Suppressor macrophage treated with lipopolysaccharide for 1 hour (primary cell): ENCODE measurements at places on chromosomes 13 and 19.

- no peak for DNase-seq
Measured at GRCh38 chr19:47186446-47187334, 44.3 kb downstream of the BBC3 start.

- DNase-seq: no peak
Measured at GRCh38 chr19:47839913-47840312, 18.2 kb downstream of the CRX start.

DNA sequence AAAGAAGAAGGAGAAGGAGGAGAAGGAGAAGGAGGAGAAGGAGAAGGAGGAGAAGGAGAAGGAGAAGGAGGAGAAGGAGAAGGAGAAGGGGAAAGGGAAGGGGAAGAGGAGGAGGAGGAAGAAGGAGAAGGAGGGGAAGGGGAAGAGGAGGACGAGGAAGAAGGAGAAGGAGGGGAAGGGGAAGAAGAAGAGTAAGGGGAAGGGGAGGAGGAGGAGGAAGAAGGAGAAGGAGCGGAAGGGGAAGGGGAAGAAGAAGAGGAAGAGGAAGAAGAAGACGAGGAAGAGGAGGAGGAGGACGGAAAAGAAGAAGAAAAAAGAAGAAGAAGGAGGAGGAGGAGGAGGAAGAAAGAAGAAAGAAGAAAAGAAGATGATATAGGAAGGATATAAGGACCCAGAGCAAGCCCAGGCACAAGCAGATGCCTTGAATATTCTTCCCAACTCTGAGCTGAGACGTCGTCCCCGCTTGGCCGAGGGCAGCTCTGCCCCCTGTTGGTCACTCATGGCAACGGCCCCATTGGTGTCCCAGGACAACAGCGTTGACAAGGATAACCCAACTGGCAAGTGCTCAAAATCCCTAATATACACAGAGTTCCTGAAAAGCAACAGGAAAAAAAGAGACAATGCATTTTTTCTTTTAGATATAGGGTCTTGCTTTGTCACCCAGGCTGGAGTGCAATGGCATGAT, 30.6 kb upstream of the IGSF23 start:
- DNase-seq: no peak

DNA sequence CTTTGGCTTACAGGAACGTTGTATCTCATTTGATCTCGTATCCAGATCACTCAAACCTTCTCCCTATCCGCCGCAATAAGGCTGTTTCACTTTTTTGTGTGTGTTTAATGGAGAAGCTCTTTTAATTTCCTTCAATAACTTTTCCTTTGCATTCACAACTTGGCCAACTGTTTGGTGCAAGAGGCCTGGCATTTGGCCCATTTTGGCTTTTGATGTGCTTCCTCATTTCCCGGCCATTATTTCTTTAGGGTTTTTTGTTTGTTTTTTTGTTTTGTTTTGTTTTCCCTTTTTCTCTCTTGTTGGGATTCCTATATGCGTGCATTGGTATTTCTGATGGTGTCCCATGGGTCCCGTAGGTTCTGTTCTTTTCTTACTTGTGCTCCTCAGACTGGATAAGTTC, 6.1 kb upstream of the UPF3A start:
- peak; percentile 16 for DNase-seq

GRCh38 chr13:51970349-51970748, 40.9 kb downstream of the ATP7B start:
- no peak for DNase-seq

- DNase-seq: no peak
Measured at GRCh38 chr13:23427881-23428528, 5.5 kb downstream of the SACS start.

DNA sequence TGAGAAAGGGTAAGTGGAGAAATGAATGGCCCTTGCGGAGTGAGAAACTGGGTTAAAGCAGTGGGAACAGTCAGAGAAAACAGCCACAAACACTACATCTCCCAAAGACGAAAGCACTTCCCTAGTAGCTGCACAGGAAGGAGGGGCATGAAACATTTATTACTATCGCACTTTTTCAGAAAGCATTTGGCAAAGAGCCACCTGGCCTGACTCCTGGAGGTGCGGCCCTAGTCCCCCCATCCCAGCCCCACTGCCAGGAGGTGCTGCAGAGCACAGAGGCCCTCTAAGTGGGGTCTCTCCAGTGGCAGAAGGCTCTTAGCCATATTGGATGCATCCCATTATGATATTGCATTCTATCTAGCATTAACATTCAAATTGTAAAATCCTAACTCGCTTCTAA, 55.8 kb downstream of the MTMR6 start:
- no peak for DNase-seq

DNA sequence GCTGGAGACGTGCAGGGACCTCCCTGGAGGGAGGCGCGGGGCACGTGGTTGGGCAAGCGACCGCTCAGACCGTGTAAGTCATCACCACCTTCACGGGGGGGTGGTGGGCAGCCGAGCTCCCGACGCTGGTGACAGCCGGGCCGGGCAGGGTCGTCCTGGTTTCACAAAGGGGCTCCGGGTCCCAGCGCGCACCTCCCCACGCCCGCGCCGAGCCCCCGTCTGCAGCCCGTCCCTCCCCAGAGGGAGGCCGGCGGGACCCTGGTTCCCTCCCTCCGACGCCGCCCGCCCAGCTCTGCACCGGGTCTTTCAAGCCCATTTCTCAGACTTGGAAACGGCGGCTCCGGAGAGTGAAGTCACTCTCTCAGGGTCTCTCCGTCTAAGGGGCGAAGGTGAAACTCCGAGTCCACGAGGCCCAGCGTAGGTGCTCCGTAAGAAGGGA, 729 bp upstream of the ARID3A start:
- no peak for DNase-seq

- DNase-seq: no peak
Measured at GRCh38 chr13:23777575-23777870, 111.7 kb downstream of the MIPEP start.

- DNase-seq: no peak
Measured at GRCh38 chr19:49875177-49875576, 2.0 kb downstream of the AKT1S1 start.

- peak; percentile 12 for DNase-seq
Measured at GRCh38 chr13:21225841-21226581, 49.6 kb downstream of the MRPL57 start.

- DNase-seq: no peak
Measured at GRCh38 chr13:92833071-92833470, 393.5 kb upstream of the GPC6 start.

DNA sequence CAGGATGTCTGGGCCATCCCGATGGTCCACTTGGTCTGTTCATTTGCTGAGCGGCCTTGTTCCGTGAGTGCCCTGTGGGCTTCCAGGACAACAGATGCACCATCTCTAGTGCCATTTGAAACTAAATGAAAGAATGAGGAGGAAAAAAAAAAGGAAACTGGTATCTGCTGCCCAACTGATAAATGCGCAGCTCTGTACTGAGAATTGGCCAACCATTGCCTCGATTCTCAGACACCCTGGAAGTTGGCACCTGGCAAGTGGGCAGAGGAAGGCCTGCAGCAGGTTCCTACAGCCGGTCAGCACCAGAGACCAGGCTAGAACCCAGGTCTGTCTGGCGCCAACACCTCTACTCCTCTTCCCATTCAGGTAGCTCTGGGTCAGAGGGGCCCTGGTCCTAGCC, 18.9 kb downstream of the SLC7A1 start:
- DNase-seq: no peak

GRCh38 chr19:31500946-31501345, 151.7 kb upstream of the TSHZ3 start:
- DNase-seq: no peak

DNA sequence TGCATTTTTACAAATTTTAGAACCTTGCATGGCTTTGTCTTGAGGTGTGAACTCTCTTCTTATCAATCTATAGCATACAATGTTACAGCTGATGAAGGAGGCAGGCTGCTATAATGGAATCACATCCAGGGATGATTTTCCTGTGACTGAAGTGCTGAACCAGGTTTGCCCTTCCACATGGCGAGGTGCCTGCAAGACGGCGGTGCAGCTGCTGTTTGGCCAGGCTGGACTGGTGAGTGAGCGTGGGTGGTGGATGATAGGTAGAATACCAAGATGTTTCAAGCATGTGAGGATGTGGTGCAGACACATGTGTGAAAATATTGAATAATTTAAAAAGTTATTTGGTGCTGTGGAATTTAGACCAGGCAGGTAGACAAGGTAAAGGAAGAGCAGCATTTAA, 34.9 kb upstream of the GPI start:
- no peak for DNase-seq

GRCh38 chr13:33496336-33496735, 210.8 kb upstream of the STARD13 start:
- no peak for DNase-seq

GRCh38 chr13:30026093-30026492, 175.7 kb upstream of the UBL3 start:
- DNase-seq: no peak

- peak; percentile 35 for DNase-seq
Measured at GRCh38 chr19:10593820-10594637, 6.9 kb upstream of the AP1M2 start.

DNA sequence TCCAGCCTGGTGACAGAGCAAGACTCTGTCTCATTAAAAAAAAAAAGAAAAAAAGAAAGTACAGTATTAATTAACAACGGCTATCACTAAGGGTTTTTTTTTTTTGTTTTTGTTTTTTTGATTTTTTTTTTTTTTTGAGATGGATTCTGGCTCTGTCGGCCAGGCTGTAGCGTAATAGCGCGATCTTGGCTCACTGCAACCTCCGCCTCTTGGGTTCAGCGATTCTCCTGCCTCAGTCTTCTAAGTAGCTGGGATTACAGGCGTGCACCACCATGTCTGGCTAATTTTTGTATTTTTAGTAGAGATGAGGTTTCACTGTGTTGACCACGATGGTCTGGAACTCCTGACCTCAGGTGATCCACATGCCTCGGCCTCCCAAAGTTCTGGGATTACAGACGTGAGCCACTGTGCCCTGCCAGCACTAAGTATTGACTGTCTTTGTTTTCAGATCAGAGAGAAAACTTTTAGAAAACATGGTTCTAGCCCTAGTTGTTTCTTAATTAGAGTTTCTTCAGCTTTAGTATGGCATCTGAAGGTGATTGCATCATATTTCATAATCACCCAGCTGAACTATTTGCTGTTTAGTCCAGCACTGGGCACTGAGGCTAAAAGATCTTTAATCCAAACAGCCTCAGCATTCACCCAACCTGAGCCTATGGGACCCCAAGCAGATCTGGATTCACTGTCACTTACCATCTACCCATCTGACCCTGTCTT, 2.7 kb upstream of the GATAD2A start:
- peak; percentile 41 for DNase-seq

GRCh38 chr19:50332244-50333038, 3.3 kb upstream of the KCNC3 start:
- DNase-seq: peak; percentile 53

DNA sequence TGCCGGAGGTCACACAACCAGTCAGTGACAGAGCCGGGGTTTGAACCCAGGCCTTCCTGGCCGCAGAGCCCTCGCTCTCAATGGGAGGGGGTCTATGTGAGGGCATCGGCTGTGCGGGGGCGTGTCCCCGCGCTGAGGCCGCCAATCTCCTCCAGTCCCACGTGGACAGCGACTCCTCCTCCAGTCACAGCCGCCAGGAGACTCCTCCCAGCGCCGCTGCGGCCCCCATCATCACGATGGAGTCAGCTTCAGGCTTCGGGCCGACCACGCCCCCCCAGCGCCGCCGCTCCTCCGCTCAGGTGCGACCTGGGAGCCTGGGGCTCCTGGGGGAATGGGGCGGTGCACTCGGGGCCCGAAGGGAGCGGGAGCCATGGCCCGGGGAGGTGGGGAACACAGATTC, 6.0 kb downstream of the SPRED3 start:
- DNase-seq: no peak

GRCh38 chr19:33667881-33668280, 46.1 kb downstream of the CHST8 start:
- no peak for DNase-seq

- peak; percentile 57 for DNase-seq
Measured at GRCh38 chr19:3098515-3099346, 4.6 kb downstream of the GNA11 start.

GRCh38 chr19:16846901-16847300, 17.7 kb downstream of the SIN3B start:
- no peak for DNase-seq

- DNase-seq: peak; percentile 77
Measured at GRCh38 chr19:4139614-4140236, 13.7 kb upstream of the CREB3L3 start.

GRCh38 chr13:89923736-89924135, 1423.8 kb upstream of the MIR17HG start:
- peak; percentile 45 for DNase-seq

GRCh38 chr19:32309711-32310390, 35.6 kb upstream of the ZNF507 start:
- no peak for DNase-seq

- DNase-seq: peak; percentile 90
Measured at GRCh38 chr19:6674868-6675305, 4.9 kb upstream of the TNFSF14 start.

- peak; percentile 47 for DNase-seq
Measured at GRCh38 chr19:16586991-16587832, 15.0 kb upstream of the SLC35E1 start.

GRCh38 chr19:3494559-3494958, 5.9 kb downstream of the DOHH start:
- DNase-seq: no peak

DNA sequence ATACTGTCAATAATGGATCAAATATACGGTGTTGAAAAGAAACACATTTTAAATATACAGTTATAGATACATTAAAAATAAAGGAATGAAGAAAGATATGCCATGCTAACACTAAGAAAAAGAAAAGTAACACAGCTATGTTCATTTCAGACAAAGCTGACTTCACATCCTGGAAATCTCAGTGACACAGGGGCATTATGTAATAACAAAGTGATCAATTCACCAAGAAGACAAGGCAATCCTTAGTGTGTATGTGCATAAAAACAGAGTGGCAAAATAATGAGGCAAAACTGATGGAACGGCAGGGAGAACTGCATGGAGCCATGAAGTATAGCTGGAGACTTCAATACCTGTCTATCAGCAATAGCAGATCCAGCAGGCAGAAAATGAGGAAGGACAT, 13.1 kb downstream of the ZNF14 start:
- DNase-seq: no peak

DNA sequence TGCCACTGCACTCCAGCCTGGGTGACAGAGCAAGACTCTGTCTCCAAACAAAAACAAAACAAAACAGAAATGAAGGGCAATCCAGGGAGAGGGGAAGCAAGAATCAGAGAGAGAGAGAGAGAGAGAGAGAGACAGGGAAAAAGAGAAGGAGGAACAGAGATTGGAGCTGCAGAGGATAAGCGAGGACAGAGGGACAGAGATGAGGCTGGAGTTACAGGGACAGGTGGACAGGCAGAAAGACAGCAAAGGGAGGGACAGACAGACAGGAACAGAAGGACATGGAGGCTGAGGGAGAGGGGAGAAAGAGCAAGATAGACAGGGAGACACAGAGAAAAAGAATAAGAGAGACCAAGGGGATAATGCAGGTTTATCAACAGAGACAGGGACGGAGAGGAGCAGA, 1.3 kb upstream of the CRX start:
- DNase-seq: no peak

DNA sequence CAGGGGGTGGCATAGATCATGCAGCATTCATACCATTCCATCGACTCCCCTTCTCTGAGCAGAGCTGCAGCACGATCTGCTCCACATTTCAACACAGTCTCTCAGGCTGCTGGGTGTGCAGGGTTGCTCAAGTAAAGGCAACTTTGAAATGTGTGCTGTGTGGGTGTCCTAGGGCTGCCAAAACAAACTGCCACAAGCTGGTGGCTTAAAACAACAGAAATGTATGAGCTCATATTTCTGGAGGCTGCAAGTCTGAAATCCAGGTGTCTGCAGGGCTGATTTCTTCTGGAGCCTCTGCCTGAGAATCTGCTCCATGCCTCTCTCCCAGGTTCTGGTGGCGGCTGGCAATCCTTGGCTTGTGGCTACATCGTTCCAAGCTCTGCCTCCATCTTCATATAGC, 63.7 kb upstream of the WDFY2 start:
- peak; percentile 58 for DNase-seq
